ENCODE measurements at places on chromosomes 6 and 20.

GRCh38 chr6:150510576-150510975 lies 89.1 kb upstream of the PLEKHG1 start:
- no peak for DNase-seq

DNA sequence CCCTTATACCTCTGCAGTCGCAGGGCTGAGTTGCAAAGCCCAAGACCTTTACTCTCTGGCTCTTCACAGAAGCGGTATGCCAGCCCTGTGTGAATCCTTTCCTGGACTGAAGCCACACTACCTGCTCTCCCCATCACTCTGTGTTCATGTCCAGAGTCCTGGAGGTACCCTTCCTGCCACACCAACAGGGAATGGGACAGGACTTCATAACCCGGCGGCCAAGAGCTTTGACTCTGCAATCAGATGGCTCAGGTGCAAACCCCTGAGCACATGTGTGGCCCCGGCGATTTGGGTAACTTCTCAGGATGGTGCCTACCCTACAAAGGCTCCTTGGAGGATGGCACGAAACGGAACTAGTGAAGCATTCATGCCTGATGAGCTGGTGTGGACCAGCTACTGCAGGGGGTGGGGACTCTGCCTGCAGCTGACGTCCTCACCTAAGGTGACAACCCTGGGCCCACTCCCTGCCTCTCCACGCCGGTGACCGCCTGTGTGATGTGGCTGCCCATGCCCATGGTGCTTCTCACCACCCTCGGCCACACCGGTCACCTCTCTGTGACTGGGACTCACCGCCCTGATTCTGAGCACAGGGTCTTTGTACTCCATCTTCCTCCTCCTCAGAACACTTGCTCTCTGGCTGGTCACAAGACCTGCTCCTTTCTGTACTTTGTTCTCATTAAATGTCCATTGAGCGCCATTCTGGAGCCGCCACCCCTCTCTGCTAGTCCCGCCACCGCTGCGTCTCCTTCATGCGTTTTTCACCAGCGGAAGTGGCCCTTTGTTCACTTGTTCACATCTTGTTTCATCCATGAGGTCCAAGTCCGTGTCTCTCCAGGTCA lies 116.7 kb downstream of the SULF2 start:
- DNase-seq, result no peak

- no peak for DNase-seq
Measured at GRCh38 chr6:105178110-105178509, 1.7 kb downstream of the POPDC3 start.

DNA sequence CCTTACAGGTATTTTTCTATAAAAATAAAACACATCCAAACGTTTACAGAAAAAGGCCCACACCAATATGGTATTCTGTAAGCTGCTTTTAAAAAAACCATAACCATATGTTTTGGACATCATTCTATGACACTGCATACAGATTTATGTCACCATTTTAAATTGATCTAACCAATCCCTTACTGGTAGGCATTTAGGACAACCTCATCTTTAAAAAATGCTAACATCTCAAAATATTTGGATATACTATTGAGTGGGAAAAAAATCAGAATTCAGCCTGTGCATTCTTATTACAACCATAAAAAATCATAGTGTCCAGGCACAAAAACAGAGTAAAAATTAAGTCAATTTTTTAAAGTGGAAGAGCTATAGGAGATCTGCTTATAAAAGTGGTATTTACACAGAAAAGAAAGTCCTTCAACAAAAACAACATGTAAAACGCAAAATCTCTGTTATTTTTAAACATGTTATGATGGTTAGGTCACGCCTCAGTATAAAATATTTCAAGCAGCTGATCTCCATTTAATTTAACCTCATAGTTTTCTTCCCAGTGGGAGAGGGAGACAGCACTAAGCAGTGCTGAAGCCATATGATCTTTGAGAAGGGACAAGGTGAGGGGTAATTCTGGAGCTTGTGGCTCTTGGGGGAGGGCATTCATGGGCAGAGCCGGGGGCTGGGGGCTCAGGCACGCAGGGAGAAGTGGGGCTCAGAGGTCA lies 21.2 kb downstream of the TRAM2 start:
- no peak for DNase-seq

GRCh38 chr6:84774157-84774984 lies 10.0 kb upstream of the TBX18 start:
- DNase-seq, result no peak

DNA sequence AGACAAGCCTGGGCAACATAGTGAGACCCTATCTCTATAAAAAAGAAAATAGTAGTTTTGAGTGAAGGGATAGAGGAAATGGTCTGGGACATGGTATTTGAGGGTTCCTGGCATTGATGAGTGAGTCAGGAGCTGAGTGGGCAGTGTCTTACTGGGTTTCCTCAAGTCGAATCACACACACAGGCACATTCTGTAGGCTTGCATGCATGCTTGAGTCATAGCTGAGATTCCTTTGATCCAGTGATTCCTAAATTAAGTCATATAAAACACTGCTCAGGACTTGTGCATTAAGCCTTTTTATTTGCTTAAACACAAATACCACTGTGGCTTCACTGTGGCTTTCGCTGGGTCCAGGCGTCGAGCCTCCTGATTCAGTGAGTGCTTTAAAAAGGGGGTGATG lies 71.8 kb upstream of the TMEM181 start:
- DNase-seq, result no peak

DNA sequence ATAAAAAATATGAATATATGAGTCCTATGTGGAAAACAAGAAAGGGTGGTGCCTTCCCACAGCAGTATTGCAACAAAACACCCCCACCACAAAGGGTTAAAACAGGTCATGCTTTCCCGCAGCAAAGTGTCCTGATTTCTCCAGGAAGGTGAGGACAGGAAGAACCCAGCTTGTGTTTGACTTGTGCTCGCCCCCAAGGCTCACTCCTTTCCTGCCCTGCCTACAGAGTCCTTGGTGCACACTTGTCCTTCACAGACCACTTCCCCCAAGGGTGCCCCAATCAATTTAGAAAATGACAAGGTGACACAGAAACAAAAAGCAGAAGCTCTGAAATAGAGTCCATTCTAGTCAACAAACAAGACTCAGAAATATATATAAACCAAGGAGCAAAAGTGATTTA lies 237.4 kb downstream of the PTPRK start:
- DNase-seq, result no peak

- no peak for DNase-seq
Measured at GRCh38 chr20:51600016-51600420, 57.5 kb upstream of the NFATC2 start.

DNA sequence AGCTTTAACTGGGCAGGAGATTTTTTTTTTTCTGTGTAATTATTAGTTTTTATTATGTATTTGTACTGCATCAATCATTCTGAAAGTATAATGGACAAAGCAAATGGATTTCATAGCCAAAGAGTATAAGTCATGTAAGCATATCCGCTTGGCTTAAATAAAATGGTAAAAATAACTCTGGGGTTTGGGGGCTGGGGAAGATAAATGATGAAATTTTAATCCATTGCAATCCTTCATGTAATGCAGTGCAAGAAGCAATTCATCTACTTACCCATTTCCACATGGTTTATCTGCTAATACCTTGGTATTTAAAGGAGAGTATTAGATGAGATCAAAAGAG lies 781.4 kb downstream of the QKI start:
- no peak for DNase-seq

GRCh38 chr20:3781153-3781910 lies at the start of gene SPEF1:
TSS of gene SPEF1 (minus strand) at chr20:3781448. CDS start at chr20:3781287, 161 bp downstream.
- DNase-seq, result no peak

DNA sequence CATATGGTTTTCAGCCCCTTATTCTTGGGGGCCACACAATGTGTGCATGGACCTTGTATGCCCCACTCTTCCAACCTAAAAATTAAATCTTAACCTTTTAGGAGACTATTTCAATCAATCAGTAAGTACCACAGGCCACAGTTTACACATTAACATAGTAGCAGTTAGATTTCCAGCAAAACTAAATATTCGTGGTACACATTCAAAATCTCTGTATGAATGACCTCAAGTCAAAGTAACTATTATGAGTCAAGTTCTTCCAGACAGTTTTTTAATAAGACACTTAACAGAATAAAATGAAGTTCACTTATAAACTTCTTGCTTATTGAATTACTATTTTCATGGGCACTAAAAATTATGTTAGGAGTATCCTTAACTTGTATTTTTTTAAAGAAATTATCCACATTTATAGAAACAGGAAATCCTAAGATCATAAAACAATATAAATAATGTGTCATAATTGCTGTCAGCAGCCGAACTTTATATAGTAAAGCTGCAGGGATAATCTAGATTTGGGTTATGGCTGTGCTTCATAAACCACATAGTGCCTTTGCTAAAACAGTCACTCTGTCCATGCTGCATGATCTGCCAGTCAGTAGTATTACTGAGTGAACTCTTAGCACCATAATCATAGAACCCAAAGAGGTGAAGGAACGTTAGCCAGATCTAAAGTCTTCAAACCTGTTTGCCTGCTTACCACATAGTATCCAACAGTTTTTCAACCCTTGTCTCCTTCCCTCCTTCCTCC lies 21.7 kb downstream of the SEC63 start:
- no peak for DNase-seq

DNA sequence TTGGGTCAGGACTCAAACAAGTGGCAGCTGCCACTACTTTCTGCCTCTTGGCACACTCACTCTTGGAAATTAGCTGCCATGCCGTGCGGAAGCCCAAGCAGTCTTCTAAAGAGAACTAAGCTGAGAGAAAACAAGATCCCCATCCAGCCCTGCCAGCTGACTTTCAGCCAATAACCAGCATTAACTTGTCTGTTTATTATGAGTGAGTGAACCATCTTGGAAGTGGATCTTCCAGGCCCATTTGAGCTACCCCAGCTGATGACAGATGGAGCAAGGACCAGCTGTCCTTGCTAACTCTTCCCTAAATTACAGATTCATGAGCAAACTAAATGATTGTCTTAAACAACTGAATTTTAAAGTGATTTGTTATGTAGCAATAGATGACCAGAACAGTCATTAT lies 73.9 kb upstream of the RBM24 start:
- DNase-seq, result no peak

- DNase-seq, result no peak
Measured at GRCh38 chr6:15376900-15377487, 131.1 kb downstream of the JARID2 start.

- no peak for DNase-seq
Measured at GRCh38 chr6:113564371-113565171, 292.6 kb upstream of the MARCKS start.

DNA sequence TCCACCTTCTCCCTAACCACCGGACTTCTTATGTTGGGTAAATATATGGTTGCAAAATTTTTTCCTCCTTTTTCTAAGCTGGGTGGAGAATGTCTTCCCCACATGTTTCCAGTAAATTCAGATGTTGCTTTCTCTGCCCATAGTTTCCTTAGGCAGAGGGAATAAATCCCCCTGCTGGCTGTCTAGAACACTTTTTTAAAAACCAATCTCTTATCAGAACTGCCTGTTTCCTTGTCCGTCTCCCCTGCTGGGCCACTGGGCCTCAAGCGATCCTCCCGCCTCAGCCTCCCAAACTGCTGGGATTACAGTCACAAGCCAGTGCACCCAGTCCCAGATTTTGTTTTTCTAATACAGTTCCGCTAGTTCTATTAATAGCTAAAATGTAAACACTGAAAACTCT lies 9.9 kb upstream of the WFDC2 start:
- no peak for DNase-seq

DNA sequence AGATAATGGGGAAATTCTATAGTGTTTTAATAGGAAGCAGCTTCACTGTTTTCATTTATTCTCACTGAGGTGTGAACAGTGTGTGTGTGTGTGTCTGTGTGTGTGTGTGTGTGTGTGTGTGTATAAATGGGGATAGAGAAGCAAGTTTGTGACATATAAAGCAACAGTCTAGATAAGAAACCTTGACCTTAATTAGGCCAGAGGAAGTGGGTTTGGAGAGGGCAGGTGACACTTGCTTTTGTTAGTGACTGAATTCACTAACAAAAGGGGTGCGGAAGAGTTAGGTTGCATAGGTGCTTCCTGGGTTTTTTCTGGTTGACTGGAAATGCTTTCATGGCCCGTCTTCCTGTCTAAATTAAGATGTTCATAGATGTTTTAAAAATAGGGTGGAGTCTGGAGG lies 515.7 kb upstream of the FLRT3 start:
- DNase-seq, result no peak

- DNase-seq, result no peak
Measured at GRCh38 chr6:2186516-2186915, 58.9 kb downstream of the GMDS start.

DNA sequence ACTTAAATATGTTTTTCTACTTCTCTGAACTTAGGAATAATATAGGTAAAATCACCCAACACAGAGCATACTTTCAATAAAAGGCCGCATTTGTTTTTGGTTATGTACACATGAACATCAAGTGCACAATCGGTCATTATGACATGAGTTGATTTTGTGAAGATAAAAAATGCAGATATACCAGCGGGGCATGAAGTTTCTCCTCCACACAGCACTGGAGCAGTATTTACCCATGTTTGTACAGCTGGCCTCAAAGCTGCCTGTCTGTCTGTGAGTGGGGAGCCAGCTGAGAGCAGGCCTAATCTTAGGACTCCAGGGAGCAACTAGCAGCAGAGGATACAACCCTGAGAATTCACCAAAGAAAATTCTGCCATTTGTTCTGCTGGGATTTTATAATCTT lies 206.5 kb downstream of the TPBG start:
- no peak for DNase-seq

GRCh38 chr6:160172704-160173103 lies 51.1 kb downstream of the SLC22A1 start:
- no peak for DNase-seq

DNA sequence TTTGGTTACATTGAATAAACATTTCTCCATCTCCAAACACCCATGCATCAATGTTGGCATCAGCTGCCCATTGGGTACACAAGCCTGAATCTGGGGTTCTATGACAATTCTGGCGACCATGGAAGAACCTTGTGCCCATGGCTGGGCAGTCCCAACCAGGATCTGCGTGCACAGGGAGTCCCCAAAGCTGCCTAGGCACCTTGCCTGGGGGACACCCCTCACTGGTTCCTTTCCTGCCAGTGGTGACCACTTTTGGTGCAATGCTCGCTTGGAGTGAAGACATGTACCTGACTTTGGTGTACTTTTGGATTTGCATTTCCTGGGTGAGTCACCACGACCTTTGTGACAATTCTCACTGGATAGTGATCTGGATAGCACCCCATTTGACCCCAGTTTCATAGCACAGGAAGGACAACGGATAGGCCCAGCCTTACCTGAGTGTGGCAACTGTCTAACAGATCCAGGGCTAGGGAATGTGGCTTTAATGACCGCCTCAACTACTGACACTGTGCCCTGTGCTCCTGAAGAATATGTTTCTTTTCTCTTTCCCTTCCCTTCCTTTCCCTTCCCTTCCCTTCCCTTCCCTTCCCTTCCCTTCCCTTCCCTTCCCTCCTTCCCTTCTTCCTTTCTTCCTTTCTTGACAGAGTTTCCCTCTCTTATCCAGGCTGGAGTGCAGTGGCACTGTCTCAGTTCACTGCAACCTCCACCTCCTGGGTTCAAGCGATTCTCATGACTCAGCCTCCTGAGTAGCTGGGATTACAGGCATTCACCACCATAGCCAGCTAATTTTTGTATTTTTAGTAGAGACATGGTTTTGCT lies 7.1 kb downstream of the SPINT3 start:
- no peak for DNase-seq

DNA sequence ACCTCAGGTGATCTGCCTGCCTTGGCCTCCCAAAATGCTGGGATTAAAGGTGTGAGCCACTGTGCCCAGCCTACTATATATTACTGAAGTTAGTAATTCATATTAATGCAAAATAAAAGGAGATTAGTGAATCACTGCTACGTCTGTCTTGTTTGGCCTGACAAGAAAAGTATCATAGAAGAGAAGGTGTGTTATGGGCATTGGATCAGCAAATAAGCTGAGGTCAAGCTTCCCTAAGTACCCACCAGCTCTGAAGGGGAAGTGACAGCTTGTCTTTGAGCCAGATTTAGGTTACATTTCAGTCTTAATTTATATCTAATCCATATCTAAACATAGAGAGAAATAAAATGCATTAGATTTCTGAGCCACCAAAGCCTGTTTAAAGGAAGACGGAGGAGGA lies 7.1 kb downstream of the SGK1 start:
- no peak for DNase-seq

All from stimulated activated CD4-positive, alpha-beta T cell treated with anti-CD3 and anti-CD28 coated beads, TNF-alpha, amount 100 ng/mL, for 4 hours (primary cell).